ENCODE measurements at places on chromosomes 11 and 22.
A peak's percentile ranks its signal among the peaks of the same experiment; 100 is the strongest.

DNA sequence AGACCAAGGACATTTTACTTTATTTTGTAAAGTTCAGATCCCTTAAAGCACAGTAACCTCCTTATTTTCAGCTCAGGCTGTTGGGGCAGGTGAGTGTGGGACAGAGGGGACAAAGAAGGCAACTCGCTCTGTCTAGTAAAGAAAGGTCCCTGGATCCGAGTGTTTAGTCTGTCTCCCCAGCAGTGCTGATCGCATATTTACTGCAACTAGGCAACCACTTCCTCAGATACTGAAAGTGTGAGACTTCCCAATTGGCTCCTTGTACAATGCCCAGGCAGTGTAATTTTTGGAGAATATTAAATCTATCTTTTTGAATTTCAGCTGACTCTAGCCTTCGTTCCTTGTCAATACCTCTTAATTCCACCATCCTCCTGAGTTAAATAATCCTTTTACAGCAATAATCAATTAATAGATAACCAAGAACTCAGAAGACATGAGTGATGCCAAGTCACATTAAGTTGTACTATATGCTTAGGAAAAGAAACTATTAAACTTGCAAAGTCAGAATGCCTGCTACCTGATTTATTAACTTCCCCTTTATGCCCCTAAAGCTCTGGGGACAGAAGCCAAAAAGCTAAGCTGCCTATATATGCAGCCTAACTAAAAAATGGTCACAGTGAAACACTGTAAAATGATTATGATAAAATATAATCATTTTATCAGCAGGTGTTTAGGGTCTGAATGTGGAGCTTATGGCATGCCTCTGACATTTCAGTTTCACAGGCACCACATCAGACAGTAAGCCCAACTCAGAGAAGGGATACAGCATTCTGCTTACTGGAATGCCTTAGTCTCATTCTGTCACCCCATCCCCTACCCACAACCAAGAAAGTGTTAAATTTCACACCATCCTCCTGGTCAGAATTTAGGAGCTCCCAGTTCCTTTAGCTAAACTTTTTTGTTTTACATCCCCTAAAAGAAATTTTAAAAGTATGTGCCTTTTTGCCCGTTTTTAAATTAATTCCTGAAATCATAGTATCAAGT lies 138.7 kb downstream of the TRIM44 start:
- DNase-seq, result no peak

DNA sequence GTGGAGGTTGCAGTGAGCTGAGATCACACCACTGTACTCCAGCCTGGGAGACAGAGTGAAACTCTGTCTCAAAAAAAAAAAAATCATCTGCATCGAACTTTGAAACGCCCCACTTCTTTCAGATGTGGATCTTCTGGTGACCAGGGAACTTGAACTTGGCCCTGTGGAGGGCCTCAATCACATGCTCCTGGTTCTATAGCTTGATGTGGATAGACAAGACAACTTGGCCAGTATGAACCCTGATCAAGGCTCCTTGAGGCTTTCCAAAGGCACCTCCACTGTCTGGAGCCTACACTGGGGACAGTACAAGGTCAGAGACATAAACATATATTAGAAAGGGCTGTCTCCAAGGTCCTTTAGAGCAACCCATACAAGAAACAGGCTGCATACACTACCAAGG lies 30.6 kb downstream of the RAB30 start:
- no peak for DNase-seq

DNA sequence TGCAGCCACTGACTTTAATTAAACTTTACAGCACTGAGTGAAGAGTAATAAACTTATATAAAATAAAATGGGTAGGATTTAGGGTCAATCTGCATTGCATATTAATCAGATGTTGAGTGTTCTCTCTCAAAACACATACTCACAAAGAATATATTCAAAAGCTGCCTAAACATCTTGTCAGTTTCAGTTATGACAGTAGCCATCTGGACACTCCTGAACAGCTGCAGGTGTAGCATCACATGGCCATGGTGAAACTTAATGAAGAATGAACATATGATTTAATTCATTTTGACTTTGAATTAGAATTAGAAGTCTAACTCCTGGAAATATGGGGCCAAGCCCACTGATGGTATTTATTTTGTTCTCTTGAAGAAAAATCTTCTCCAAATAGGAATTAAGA lies 684.3 kb upstream of the RAG2 start:
- no peak for DNase-seq

DNA sequence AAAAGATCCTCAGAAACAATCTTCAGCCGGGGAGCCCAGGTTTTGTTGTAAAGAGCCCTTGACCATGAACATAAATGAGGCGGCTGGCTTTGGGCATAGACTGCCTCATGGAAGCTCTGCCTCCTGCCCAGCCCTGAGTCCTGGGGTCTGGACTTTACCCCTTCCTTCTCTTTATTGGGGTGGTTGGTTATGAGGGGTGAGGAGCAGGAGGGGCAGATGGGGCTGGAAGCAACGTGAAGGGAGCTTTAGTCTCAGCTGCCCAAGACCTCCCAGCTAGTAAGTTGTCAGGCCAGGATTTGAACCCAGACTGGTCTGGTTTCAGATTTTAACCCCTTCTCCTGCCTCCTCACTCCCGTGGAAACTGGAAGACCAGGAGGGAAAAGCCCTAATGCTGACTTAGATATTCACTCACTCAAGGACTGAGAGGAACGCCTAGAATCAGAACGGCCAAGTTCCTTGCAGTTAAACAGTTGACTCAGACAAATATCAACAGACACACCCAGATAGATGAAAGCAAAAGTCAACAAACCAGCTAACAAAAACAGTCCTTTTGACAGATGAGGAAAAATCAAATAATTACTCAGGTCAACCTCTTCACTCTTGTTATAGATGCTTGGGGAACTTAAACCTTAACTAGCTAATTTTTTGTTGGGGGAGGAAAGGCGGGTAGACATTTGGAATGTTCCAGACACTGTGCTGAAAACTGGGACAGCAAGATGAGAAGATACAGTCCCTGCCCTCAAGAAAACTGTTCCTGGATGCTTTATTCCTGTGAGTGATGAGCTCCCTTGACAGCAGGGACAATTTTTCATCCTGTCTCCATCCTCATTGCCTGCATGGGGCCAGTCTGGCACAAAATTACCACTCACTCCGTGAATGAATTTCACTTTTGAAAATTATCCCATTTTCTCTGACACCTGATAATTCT lies 20.8 kb upstream of the ARRB1 start:
- DNase-seq, result no peak

DNA sequence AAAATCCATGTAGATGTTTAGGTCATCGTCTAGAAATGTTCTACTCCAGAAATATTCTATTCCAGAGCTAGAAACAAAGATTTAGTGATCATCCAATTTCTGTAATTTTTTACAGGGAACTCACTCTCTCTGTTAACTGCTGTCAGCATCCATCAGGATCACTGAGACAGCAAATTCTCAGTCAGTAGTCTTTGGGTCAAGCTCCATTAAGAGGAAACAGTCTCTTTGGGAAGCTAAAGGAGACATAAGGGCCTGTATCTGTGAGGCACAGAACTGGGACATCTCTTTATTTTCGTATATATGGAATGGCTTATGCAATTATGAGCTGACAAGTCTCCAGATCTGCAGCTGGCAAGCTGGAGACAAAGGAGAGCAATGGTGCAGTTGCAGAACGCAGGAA lies 48.3 kb downstream of the PIK3C2A start:
- no peak for DNase-seq

GRCh38 chr11:133978794-133979193 lies 22.0 kb upstream of the IGSF9B start:
- DNase-seq, result no peak

- no peak for DNase-seq
These were observed 54.2 kb downstream of the DENND5A start for GRCh38 chr11:9210922-9211320.

DNA sequence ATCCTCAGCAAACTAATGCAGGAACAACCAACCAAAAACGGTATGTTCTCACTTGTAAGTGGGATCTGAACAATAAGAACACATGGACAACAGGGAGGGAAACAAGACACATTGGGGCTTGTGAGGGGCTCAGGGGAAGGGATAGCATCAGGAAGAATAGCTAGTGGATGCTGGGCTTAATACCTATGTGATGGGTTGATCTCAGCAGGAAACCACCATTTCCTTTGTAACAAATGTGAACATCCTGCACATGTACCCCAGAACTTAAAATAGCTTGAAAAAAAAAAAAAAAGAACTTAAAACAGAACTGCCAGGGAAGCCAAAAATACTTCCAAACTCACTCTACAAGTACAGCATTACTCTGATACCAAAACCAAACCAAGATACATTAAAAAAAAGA lies 33.8 kb downstream of the CASP4 start:
- DNase-seq, result no peak

DNA sequence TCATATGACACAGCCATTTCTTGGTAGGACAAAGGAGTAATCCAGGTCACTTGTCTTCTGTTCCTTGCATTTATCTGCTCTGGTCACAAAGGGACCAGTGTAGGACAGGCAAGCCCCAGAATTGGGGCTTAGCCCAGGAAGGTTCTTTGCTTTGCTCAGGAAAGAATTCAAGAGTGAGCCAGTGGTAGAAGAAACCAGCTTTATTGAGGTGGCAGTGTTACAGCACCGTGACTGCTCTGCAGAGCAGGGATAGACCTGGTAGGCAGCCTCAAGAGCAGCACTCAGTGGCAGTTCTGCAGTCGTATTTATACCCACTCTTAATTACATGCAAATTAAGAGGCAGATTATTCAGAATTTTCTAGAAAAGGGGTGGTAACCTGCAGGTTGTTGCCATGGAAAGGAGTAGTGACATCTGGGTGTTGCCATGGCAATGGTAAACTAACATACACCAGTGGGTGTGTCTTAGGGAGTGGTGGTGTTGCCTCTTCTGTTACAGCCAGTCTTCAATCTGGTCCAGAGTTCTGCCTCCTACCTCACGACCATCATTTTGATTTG lies 84.9 kb upstream of the RAB1B start:
- DNase-seq, result no peak

DNA sequence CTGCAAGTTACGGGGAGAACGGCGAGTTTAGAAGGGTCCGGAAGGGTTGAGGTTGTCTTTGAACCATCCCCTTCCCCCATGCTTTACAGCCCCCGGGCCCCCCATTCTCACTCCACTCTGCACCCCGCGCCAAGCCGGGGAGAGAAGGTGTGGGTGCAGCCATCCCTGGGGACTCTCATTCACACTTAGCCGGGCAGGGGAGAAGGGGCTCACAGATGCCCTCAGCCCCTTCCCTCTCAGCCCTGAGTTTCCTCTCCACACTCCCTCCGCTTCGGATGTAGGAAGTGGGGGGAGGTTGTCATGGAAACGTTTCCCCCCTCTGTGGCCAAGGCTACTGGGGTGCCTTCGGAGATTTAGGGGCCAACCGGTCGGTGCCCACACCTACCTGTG lies 334 bp downstream of the CADM1 start:
- peak; percentile 55 for DNase-seq

- DNase-seq, result peak; percentile 94
These were observed 15.1 kb downstream of the TMEM184B start for GRCh38 chr22:38257650-38258250.

DNA sequence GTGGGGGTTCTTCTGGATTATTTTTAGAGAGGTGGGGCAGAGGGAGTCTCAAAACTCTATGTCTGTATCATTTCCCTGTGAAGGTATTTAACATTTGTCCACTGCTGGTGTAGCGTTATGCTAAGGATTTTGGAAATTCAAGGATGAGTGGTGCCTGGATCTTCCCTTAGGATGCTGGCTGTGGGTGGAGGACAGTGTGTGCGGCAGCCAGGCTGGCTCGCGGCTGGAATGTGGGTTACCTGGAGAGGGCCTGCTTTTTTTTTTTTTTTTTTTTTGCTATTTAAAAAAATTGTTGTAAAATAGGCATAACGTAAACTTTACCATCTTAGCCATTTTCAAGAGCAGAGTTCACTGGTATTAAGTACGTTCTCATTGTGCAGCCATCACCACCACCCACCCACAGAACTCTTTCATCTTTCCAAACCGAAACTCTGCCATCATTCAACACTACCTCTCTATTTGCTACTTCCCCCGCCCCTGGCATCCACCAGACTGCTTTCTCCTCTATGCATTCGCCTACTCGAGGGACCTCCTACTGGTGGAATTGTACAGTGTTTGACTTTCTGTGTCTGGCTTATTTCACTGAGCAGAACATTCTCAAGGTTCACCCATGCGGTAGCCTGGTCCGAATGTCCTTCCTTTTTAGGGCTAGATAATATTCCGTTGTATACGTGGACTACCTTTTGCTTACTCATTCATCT lies 67.1 kb downstream of the PARVB start:
- DNase-seq, result no peak

DNA sequence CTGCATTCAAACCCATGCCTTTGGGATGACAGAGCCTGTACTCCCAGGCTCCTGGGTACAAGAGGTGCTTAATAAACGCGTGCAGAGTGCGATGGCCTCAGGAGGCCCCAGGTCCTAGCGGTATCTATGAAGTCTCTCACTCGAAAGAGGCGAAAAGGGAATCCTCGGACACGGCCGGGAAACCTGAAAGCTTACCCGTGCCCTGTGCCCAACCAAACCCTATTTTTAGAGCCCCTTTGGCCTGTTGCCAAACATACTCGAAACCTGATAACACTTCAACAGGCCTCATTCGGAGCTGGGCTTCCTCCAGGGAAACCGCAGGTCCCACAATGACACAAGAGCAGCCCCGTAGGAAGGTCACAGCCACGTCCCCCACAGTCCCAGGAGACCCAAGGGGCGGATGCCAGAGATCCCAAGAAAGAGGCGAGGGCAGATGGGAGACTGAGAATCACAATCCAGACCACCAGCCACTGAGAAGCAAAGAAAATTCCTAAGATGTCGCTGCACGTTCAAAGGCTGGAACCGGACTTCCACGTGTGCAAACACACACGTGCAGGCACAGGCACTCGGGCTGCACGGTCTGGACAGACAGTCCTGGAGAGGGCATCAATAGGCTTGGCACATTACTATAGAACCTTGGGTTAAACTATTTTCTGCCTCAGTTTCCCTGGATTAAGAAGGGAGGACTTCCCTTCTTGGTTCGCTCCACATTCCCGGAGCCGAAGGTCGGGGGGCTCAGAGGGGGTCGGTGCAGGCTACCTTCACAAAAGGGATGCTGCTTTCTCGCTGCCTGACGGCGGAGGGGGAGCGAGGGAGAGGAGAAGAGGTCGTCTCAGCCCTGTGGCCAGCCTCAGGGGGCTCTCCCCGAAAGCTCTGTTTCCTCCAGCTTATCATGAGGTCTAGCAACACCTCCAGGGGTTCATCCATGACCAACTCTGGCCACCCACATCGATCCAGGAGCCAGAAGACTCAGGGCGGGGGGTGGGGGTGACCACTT lies 8.2 kb downstream of the PDGFB start:
- peak; percentile 76 for DNase-seq

All from NCI-H1105 (cell line).